ENCODE measurements at places on chromosomes 16 and 17.

DNA sequence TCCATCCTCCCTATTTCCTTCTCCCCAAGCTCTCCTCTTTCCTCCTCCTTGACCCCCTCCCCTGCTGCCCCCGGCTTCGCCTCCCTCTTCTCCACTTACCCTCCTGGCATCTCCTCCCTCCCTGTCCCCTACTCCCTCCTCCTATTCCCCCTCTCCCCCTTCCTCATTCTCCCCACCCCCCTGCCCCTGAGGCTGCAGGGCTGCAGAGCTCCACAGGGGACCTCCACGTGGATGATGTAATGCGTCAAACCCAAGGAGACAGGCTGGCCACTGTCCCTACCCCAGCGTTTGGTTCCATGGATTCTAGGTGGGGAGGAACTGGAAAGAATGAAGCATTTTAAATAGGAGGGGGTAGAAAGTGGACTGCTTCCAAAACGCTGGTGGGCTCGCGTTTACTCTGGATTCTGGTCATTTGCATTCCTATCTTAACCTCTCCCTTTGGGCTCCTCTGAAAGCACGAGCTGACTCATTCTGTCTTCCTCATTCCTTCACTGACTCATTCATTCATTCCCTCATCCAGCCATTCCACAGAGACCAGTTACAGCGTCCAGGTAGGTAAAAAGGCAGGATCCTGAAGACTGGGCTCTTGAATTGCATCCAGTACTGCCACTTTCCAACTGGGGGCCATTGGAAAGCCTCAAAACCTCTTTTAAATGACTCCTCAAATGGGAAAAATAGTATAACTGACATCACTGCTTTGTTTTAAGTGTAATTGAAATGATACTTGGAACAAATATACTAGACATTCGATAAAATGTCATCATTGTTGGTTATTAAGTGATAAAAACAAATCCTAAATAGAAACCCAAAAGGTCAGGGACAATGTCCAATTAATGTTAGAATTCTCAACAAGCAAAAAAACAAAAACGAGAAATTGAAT is 943 bp upstream of the COTL1 start:
- no peak for DNase-seq

DNA sequence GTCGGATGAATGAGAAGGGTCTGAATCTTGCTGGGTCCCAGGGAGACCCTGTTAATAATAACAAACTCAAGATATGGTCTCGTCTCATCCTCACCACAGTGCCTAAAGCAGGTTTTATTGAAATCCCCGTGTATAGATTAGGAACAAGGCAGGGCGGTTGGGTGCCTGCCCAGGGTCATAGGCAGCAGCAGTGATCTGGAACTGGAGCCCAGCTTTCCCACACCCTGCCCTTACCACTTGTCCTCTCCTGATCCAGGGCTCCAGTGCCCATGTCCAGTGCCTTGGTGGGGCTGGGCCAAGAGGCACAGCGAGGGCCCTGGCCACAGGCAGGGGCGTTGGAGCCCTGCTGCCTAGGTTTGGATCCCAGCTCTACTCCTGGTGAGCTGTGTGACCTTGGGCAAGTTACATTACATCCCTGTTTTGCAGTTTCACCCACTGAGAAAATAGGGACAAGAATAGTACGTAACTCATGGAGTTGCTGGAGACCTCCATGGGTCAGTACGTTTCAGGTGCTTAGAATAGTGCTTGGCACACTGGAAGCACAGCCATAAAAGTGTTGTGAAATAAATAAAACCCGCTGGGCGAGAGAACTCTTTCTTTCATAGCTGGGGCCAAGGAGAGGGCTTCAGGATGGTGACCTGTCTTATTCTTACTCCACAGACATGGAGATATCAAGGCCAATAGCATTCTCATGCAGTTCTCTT is 13.9 kb downstream of the SOCS3 start:
- DNase-seq, result no peak

DNA sequence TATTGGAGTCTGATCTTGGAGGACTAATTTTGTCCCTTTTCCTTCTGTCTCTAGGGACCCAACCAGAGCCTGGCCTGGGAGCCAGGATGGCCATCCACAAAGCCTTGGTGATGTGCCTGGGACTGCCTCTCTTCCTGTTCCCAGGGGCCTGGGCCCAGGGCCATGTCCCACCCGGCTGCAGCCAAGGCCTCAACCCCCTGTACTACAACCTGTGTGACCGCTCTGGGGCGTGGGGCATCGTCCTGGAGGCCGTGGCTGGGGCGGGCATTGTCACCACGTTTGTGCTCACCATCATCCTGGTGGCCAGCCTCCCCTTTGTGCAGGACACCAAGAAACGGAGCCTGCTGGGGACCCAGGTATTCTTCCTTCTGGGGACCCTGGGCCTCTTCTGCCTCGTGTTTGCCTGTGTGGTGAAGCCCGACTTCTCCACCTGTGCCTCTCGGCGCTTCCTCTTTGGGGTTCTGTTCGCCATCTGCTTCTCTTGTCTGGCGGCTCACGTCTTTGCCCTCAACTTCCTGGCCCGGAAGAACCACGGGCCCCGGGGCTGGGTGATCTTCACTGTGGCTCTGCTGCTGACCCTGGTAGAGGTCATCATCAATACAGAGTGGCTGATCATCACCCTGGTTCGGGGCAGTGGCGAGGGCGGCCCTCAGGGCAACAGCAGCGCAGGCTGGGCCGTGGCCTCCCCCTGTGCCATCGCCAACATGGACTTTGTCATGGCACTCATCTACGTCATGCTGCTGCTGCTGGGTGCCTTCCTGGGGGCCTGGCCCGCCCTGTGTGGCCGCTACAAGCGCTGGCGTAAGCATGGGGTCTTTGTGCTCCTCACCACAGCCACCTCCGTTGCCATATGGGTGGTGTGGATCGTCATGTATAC is 8.0 kb downstream of the GPRC5C start:
- no peak for DNase-seq

GRCh38 chr17:63950940-63951907 is 19.1 kb upstream of the CD79B start:
- DNase-seq, result peak; percentile 51

- DNase-seq, result no peak
Observed at GRCh38 chr17:46110219-46110618, 83.0 kb downstream of the KANSL1 start.

DNA sequence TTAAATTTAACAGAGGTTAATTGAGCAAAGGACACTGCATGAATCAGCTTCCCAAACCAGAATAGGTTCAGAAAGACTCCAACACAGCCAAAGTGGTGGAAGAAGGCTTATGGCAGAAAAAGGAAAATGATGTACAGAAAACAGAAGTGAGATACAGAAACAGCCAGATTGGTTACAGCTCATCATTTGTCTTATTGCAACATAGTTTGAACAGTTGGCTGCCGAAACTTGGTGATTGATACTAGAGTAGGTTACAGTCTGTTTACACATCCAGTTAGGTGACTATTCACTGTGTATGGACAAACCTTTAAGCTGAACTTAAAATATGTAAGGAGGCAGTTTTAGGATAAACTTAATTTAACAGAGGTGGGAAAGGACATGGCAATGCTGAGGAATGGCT is 18.3 kb downstream of the TMEM100 start:
- DNase-seq, result no peak

GRCh38 chr17:45812102-45812501 is 28.0 kb downstream of the CRHR1 start:
- no peak for DNase-seq

DNA sequence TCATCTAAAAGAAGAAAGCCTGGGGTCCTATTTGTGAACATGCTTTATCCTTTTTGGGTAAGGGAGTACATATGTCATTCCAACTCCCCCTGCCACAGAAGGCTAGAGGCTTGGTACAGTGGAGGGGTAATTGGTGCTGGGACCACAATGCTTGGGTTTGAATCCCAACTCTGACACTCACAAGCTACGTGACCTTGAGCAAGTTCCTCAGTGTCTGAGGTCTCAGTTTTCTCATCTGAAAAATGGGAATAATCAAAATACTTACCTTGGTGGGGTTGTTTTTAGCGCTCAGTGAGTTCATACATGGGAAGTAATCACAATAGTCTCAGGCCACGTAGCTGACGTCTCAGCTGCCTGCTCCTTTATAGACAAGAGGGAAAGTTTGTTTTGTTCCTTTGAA is 150.8 kb downstream of the CPPED1 start:
- no peak for DNase-seq

- DNase-seq, result peak; percentile 85
Observed at GRCh38 chr16:22192261-22193062, 13.6 kb upstream of the EEF2K start.

DNA sequence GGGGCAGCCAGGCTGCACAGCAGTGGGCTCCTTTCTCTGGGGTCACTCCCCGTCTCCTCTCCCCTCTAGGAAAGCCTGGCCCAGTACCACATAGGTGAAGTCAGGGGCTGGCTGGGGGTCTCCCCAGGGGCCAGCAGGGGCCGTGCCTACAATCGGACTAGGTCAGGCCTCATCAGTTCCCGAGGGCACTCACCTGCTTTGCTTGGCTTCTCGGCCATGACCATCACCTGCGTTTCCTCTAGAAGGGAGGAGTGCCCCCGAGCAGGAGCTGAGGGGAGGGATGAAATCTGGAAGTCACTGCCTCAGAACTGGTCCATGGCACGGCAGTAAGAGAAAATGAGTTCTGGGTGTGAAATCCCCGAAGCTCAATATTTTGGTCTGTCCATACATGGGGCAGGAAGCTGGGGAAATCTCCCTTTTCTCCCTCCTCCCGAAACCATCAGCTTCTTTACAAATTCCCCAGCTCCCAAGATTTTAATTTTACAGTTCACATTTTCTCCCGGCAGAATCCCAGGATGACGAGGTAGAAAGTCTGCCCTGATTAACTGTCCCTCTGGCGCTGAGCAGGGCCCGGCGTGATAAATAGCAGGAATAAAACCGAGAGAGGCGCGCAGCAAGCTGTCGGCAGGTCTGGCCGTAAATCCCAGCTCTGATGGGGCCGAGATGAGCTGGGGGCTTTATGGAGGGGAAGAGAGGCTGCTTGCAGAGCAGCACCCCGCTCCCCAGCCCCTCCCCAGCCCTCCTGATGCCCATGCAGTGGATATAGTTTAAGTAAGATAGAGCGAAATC is 172.1 kb downstream of the RBFOX3 start:
- DNase-seq, result no peak

- no peak for DNase-seq
Observed at GRCh38 chr16:88654363-88655052, 3.7 kb upstream of the CYBA start.

DNA sequence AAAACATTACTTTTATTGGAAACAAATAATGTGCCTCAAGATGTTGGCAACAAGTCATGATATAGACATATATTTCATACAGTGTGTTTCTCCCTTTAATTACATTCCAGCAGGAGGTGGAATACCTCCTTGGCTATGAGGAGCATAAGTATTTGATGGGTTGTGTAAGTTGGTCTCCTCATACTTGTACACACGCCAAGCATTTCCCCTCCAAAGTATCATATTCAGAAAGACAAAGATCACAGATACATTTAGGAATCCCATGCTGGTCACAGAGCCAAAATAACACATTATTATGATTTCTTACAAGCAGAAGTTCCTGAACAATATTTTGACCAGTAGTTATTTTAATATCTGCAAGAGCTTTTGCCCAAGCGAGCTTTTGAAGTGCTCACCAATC is 57.8 kb downstream of the WSB1 start:
- DNase-seq, result no peak

- no peak for DNase-seq
Observed at GRCh38 chr17:2990396-2990795, 73.0 kb downstream of the OR1D5 start.

DNA sequence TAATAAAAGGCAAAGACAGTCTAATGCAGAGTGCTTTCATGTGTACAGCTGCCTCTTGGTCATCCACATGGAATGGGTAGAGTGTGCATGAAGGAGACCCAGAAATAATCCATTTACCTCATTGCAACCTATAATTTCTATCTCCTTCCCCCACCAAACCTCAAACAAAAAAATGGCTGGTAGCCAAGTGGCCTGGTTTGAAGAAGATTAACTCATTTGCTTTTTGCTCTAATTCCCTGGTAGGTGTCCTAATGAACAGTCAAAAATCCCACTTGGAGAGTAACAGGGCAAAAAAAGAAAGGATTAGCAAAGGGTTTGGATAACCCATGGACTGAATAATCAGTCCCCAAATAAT is 13.0 kb upstream of the LYRM9 start:
- no peak for DNase-seq

DNA sequence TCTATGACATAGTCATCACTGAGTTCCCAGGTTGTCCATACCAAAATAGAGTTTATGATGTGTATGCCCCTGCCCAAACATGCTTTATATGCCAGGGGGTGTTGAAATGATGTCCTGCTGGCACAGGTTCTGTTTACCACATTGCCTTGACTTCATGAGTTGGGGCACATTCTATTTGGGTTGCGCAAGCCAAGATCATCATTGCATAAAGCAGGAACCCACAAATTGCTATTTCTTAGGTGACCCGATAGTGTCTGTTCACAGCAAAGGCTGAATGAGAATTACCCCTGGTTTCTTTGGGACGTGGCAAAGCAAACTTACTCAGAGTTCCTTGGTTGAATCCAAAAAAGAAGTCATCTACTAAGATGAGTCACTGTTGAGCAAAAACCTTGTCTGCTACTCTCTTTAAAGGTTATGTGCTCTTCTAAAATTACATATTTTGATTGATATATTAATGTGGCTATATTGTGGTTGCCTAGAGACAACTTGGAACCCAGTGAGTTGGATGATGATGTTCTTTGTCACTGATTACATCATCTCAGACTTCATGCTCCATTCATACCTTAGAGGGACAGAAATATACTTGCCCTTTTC is 912.6 kb upstream of the SOX9 start:
- DNase-seq, result no peak

DNA sequence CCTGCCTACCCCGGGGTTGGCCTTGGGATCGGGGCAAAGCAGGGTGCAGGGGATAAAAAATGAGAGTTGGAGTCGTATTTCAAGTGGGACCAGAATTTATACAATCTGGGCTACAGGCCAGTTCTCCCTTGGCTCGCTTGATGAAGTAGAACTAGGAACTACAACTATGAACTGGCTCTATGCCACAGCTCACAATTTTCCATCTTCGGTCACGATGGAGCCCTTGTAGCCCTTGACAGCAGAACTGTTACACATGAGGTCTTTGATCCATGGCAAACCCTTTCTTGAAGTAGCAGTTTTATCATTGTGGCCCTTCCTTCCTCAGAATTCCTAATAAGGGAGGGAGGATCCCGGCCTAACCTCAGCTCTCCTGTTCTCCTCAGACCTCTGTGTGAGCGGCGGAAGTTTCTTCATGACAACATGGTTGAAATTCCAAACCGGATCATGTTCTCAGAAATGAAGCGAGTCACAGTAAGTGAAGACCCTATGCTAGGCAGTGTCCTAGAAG is 17.1 kb downstream of the LIG3 start:
- no peak for DNase-seq
